ENCODE measurements at places on chromosomes 2 and 18.
A peak's percentile ranks its signal among the peaks of the same experiment; 100 is the strongest.

GRCh38 chr2:9017411-9017810 is 13.9 kb upstream of the MBOAT2 start:
- no peak for DNase-seq

DNA sequence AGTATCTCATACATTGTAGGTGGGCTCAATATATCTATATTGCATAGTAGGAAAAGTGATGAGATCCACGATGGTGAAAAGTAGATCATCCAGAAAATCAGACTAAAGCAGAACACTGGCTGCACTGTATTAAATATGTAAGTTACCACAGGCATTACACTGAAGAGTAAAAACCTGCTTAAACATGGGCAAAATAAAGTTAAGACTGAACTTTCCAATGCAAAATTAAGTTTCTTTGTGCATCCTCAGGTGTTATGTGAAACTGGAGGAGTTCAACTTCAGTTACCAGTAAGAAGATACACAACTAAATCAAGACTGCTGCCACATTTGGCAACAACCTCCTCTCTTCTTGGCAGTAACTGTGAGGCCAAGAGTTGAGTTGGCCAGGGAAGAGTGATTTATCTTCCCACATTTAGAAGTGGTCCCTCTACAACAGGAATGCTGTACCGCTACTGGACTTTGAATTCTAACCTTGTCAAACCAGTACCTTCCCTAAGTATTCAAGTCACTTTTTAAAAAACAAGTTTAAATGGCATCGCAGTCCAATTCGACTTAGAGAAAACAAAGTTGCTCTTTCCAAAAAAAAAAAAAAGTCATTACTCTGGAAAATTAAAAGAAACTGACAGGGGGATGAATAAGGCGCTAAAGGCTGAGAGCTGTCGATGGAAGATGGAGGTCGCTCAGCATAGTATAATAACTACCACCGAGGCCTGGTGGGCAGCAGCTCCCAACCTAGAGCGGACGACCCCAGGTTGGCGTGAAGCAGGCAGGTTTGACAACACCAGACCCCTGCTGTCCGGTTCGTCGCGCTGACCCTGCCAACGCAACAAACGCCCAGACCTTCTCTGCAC is 1.1 kb downstream of the MAP4K3 start:
- no peak for DNase-seq

DNA sequence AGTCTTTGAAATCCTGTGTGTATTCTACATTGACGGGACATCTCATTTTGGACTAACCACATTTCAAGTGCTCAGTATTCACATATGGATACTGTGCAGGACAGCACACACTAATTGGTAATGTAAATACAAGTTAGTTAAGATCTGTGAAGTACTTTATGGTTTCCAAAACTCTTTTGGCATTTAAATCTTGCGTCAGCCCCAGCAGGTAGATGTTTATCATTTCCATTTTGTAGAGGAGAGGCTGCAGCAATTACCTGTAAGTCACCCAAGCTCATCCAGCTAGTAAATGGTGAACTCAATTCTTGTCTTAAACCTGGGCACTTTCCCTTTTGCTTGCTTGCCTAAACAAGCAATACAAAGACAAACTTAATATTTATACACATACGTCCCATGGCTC is 1.6 kb upstream of the NAGK start:
- no peak for DNase-seq

GRCh38 chr2:69770193-69770702 is 28.3 kb downstream of the ANXA4 start:
- DNase-seq: peak; percentile 94

DNA sequence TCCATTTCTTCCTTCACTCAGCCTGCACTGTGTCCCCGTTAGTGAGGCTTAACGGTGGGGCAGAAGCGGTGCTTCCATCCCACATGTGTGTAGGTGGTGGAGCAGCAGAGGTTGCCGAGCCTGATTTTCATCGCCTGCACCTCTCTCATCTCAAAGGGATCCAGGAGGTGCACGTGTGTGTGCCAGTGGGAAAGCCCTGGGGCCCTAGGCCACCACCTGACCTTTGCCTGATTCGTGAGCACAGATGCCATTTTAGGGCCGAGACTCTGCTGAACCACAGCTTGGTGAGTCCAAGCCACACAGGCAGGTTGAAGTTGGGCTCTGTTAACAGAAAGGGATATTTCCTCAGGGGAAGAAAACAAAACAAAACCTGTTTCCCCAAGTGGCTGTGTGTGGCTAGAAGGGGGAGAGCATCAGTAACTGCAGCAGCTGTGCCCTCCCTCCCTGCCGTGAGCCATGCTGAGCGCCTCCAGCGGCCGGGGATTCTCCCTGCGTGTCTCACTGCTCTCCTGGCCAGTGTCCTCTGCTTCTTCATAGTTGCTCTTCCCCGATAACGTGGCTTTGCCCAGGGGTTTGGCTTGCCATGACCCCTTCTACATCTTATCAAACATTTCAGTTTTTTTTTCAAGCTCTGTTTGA is 81.5 kb downstream of the MAPRE2 start:
- no peak for DNase-seq

- peak; percentile 100 for DNase-seq
These were observed 21.7 kb upstream of the BAZ2B start for GRCh38 chr2:159637988-159638501.

- DNase-seq: no peak
These were observed 336.4 kb downstream of the EIPR1 start for GRCh38 chr2:3041246-3041645.

- DNase-seq: no peak
These were observed 6.3 kb downstream of the HS6ST1 start for GRCh38 chr2:128312411-128312810.

- no peak for DNase-seq
These were observed 1.3 kb upstream of the LYPD6 start for GRCh38 chr2:149329068-149329467.

DNA sequence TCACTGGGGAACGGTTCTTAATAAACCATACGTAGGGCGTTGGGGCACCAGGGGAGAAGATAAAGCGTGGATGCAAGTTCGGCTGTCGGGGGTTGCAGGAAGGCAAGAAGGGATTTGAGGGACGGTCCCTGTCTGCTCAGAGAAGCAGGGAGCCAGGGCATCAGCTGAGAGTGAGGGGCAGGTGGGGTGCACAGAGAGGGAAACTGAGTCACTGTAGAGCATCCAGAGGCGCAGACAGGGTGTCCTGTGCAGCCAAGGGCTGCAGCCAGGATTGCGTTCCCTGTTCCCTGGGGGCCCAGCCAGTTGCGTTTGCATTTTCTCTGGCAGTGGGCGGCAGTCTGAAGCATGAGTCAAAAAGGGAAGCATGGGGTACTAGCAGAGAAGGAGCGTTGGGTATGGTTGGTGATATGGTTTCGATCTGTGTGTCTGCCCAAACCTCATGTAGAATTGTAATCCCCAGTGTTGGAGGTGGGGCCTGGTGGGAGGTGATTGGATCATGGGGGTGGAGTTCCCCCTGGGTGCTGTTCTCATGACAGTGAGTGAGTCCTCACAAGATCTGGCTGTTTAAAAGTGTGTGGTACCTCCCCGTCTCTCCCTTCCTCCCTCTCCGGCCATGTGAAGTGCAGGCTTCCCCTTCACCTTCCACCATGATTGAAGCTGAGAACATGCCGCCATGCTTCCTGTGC is 202.9 kb downstream of the NDUFA10 start:
- DNase-seq: no peak

- peak; percentile 2 for DNase-seq
These were observed 1001.2 kb downstream of the DPP10 start for GRCh38 chr2:115443539-115444185.

DNA sequence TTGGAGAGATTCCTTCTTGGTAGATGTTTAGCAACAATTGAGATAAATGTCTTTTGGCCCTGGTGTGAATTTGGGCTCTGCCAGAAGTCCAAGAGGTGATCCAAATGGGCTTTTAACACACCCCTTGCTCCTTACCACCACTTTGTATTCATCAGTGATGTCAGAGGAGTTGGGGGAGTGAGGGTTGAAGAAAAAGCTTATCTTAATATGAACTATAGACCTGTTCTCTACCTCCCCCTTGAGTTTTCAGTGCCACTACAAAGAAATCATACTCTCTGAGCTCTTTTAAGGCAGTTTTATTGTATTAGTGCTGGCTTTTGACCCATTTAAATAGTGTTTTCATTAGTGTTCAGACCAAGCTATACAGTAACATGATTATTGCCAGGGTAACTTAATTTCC is 229.1 kb downstream of the PHLPP1 start:
- DNase-seq: no peak

DNA sequence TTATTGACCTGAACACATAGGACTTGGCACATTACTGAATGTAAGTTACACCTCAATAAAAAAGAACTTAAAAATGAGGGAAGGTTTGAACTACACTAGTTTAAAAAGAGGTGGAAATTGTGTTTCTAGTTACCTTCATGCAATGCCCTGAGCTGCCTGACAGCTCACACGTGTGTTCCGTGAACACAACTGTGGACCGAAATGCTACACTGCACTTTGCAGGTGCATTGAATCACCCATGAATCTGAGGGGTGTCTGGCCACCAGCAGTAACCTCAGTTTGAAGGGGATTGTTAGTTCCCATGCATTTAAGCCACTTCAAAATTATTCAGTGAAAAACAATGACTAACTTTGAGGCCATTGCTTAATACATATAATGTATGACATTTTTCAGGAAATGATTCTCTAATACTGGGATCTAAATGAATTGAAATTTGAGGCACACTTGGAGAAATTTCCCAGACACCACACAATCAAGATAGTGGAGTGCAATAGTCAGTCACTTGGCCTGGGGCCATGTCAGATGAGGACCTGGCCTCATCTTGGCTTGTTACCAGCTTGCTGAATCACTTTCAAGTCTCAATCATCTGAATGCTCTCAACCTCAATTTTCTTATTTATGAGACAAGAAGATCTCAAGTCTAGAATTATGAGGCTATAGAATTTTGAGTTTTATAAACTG is 59.3 kb downstream of the MYL12B start:
- DNase-seq: peak; percentile 99

DNA sequence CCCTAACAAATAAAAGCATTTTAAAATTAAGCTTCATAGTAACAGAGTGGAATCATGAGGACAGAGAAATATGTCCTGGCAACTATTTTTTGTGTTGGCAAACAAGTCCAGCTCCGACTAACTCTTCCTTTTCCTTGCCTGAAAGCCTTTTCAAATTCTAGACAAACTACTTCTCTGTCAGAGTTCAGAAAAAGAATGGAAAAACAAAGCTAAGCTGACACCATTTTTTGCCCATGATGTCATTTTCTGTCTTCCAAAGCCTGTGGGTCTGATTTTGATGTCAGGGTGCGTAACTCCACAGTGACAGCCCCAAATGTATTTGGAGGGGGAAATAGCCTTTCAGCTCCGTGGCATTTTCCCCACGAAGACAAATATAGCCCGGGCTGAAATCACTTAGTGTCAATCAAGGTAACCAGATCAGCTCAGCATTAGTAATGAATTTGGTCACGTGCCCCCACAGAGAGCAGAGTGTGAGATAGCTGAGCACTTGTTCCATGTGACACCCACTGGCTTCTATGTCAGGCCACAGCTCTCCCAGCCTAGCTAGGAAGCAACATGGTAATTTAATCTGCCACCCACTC is 233.0 kb upstream of the SIX2 start:
- DNase-seq: peak; percentile 44

GRCh38 chr2:175356901-175357300 is 175.4 kb upstream of the ATP5MC3 start:
- DNase-seq: no peak

DNA sequence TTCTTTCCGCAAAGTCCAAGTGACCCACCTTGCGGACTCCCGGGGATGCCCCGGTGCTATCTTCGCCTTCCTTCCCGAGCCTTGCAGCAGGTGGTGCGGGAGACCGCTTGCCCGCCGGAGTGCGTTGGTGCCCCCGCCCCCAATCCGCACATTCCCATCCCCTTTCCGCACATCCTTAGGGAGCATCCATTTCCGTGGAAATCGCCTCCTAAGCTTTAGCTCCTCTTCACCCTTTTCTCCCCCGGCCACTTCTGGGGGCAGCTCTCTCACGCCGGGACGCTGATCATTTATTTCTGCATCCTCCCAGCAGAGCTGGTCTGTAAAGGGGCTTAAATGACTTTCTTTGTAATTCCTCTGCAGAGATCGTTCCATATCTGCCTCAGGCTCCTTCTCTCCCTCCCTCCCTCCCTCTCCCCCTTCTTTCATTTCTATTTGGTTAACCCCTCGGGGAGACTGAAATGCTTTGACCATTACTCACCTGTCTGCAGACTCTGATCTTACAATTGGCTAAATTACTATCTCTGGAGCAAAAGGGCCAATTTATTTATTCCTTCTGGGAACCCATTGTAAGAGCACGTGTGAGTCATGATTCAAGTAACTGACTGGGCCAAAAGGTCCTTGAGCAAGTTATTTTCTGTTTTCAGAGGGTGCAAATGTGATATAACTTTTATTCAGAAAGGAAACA is 1.3 kb upstream of the LYPD1 start:
- peak; percentile 85 for DNase-seq

- DNase-seq: no peak
These were observed 323.4 kb upstream of the RBMS1 start for GRCh38 chr2:160816916-160817499.

DNA sequence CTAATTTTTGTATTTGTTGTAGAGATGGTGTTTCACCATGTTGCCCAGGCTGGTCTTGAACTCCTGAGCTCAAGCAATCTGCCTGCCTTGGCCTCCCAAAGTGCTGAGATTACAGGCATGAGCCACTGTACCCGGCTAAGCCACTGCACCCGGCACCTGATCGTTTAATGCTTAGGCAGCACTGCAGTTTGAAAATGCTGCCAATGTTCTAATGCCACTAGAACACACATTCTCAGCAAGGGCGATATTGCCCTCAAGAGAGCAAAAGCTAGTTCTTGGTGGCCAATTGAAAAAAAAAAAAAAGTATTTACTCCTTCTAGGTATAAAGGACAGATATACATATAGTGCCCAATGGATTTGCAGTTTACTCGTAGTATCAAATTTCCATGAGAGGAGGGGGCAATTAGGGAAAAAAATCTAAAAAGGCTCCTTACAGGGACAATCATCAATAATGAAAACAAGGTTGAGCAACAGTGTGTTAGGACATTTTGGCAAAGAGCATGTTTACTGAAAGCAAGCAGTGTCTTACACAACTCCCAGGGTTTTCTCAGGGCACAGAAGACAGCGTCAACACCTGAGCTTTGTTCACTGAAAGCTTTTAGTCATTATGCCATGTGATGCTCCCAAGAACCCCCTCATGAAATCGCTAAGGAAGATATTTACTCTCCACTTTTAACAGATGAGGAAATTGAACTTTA is 199.9 kb upstream of the PKDCC start:
- DNase-seq: peak; percentile 85

- DNase-seq: peak; percentile 80
These were observed 73.6 kb upstream of the STK17B start for GRCh38 chr2:196244966-196245365.

DNA sequence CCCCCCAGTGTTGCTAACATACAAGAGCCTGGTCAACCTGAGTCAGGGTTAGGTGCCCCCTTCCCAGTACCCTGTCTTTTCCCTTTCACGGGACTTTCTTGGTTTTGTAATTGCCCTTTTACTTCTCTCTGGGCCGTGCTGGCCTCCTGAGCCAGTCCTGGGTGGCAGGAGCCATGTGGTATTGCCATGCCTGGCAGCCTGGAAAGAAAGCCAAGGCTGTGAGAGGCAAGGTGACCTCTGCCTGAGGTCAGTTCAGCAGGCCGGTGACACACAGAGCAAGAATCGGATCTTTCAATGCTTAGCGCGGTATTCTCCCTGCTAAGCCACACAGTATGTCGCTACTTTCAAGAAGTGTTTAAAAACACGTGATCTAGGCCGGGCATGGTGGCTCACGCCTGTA is 52.3 kb downstream of the C18orf63 start:
- no peak for DNase-seq

- DNase-seq: peak; percentile 41
These were observed 428.7 kb upstream of the ID2 start for GRCh38 chr2:8252997-8253694.
